ENCODE measurements at places on chromosomes 12 and 14. TPM values are rescaled to one million over a fixed set of nuclear protein-coding genes. Genes with fewer than 3 reads are reported as not detected.

NYNRIN gene
- 7.9 TPM for total RNA-seq

DNA sequence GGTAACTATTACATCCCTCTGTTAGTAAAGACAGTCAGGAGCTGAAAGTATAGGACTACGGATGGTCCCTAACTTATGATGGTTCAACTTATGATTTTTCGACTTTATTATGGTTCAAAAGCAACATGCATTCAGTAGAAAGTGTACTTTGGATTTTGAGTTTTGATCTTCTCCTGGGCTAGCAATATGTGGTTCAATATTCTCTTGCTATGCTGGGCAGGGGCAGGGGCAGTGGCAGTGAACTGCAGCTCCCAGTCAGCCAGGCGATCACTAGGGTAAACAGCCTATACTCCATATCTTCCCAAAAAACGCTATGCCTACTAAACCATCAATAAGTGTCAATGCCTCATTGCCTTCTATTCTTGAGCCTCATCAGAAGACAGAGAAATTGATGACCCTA is 292.7 kb downstream of the EMP1 start:
- no peak for DNase-seq
- no peak overlapping the region for H3K27ac ChIP-seq
- H3K4me1 ChIP-seq, result no peaks in the 10 kb centered on the region
- H3K4me3 ChIP-seq, result no peak overlapping the region

GRCh38 chr12:45827974-45828373 is 98.5 kb downstream of the ARID2 start:
- no peaks in the 10 kb centered on the region for H3K27me3 ChIP-seq
- H3K4me1 ChIP-seq, result no peaks in the 10 kb centered on the region
- H3K27ac ChIP-seq, result no peak overlapping the region
- no peaks in the 10 kb centered on the region for H3K36me3 ChIP-seq
- no peak overlapping the region for H3K4me3 ChIP-seq
- DNase-seq, result no peak

GRCh38 chr12:104752881-104753280 is 205.2 kb downstream of the SLC41A2 start:
- H3K27me3 ChIP-seq, result no peaks in the 10 kb centered on the region
- no peak overlapping the region for H3K4me3 ChIP-seq
- peaks cover 10% of the 10 kb centered on the region for H3K36me3 ChIP-seq
- H3K27ac ChIP-seq, result no peak overlapping the region

ESR2 gene
- 0.67 TPM for total RNA-seq

LRRIQ1 gene
- not detected for total RNA-seq

- no peak overlapping the region for H3K27ac ChIP-seq
- H3K4me3 ChIP-seq, result no peak overlapping the region
- DNase-seq, result no peak
- no peaks in the 10 kb centered on the region for H3K36me3 ChIP-seq
- H3K4me1 ChIP-seq, result no peaks in the 10 kb centered on the region
Observed at GRCh38 chr14:37791384-37792036, 196.1 kb downstream of the TTC6 start.

GRCh38 chr12:109621211-109621694 is 47.7 kb downstream of the MVK start:
- H3K4me1 ChIP-seq, result no peaks in the 10 kb centered on the region
- H3K27me3 ChIP-seq, result no peaks in the 10 kb centered on the region
- H3K27ac ChIP-seq, result no peak overlapping the region
- DNase-seq, result no peak
- no peak overlapping the region for H3K4me3 ChIP-seq

PLEK2 gene
- total RNA-seq, result 0.30 TPM

DNA sequence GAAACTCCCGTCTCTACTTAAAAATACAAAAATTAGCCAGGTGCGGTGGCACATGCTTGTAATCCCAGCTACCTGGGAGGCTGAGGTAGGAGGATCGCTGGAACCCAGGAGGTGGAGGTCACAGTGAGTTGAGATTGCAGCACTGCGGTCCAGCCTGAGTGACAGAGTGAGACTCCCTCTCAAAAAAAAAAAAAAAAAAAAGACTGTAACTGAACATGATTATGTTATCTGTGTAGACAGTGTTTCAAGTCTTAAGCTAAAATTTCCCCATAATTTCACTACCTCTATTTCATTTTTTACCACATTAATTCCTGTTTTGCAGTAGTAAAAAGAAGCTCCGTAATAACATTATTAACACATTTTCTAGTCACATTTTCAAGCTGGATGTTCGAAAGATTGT is 5.4 kb downstream of the PLBD1 start:
- H3K4me3 ChIP-seq, result no peak overlapping the region
- H3K36me3 ChIP-seq, result no peaks in the 10 kb centered on the region
- no peaks in the 10 kb centered on the region for H3K27me3 ChIP-seq
- no peak overlapping the region for H3K27ac ChIP-seq
- peaks cover 8% of the 10 kb centered on the region for H3K4me1 ChIP-seq

GLRX5 gene
- 113 TPM for total RNA-seq

DNA sequence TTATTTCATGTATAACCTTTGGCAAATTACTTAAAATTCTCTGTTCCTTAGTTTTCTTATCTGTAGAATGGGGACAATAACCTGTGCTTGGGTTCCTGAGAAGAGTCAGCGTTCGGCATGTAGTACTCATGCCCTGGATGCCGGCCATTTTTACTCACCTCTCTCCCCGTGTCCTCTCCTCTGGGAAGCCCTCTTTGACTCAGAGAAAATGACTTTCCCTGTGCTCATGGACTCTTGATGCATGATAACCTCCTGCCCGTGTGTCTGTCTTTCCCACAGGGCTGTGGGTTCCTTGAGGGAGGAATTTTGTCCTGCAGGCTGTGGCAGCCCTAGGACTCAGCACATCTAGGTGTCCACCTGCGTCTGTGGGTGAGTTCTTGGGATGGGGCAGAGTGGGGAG is 5.8 kb upstream of the C1RL start:
- H3K36me3 ChIP-seq, result no peaks in the 10 kb centered on the region
- no peaks in the 10 kb centered on the region for H3K27me3 ChIP-seq
- DNase-seq, result no peak
- H3K4me3 ChIP-seq, result no peak overlapping the region
- H3K4me1 ChIP-seq, result no peaks in the 10 kb centered on the region

- H3K27ac ChIP-seq, result no peak overlapping the region
- no peak overlapping the region for H3K4me3 ChIP-seq
- no peaks in the 10 kb centered on the region for H3K27me3 ChIP-seq
- H3K4me1 ChIP-seq, result no peaks in the 10 kb centered on the region
- DNase-seq, result no peak
- no peaks in the 10 kb centered on the region for H3K36me3 ChIP-seq
Observed at GRCh38 chr12:9786726-9787717, 26.3 kb upstream of the CD69 start.

TOMM20L gene
- total RNA-seq, result not detected

- no peaks in the 10 kb centered on the region for H3K36me3 ChIP-seq
- no peaks in the 10 kb centered on the region for H3K27me3 ChIP-seq
- DNase-seq, result no peak
Observed at GRCh38 chr12:76290963-76291859, 57.0 kb downstream of the BBS10 start.

GRCh38 chr12:90015228-90015627 is 306.6 kb upstream of the ATP2B1 start:
- H3K4me3 ChIP-seq, result no peak overlapping the region
- DNase-seq, result no peak
- H3K27me3 ChIP-seq, result no peaks in the 10 kb centered on the region
- H3K36me3 ChIP-seq, result no peaks in the 10 kb centered on the region

- H3K27ac ChIP-seq, result no peak overlapping the region
- no peaks in the 10 kb centered on the region for H3K36me3 ChIP-seq
- DNase-seq, result no peak
- H3K4me1 ChIP-seq, result no peaks in the 10 kb centered on the region
- H3K27me3 ChIP-seq, result no peaks in the 10 kb centered on the region
Observed at GRCh38 chr14:36438883-36439282, 81.1 kb downstream of the NKX2-1 start.

- H3K27ac ChIP-seq, result no peak overlapping the region
- DNase-seq, result no peak
- H3K4me1 ChIP-seq, result peaks cover 35% of the 10 kb centered on the region
- peak overlapping the region; percentile 84 for H3K4me3 ChIP-seq
- no peaks in the 10 kb centered on the region for H3K27me3 ChIP-seq
Observed at GRCh38 chr12:121628037-121628436, 1.7 kb downstream of the ORAI1 start.

- H3K27ac ChIP-seq, result no peak overlapping the region
- H3K36me3 ChIP-seq, result peaks cover 97% of the 10 kb centered on the region
- no peak overlapping the region for H3K4me3 ChIP-seq
- H3K4me1 ChIP-seq, result no peaks in the 10 kb centered on the region
- no peaks in the 10 kb centered on the region for H3K27me3 ChIP-seq
Observed at GRCh38 chr12:132053338-132054330, 90.5 kb downstream of the DDX51 start.

BMAL2 gene
- total RNA-seq, result 1.3 TPM

- H3K4me1 ChIP-seq, result peaks cover 21% of the 10 kb centered on the region
- H3K27me3 ChIP-seq, result no peaks in the 10 kb centered on the region
- no peak overlapping the region for H3K27ac ChIP-seq
- no peaks in the 10 kb centered on the region for H3K36me3 ChIP-seq
Observed at GRCh38 chr12:49872781-49873181, 29.9 kb upstream of the BCDIN3D start.

- H3K27me3 ChIP-seq, result no peaks in the 10 kb centered on the region
- H3K36me3 ChIP-seq, result no peaks in the 10 kb centered on the region
- no peak for DNase-seq
- H3K4me3 ChIP-seq, result no peak overlapping the region
Observed at GRCh38 chr14:92425101-92425500, 88.5 kb upstream of the RIN3 start.

DNA sequence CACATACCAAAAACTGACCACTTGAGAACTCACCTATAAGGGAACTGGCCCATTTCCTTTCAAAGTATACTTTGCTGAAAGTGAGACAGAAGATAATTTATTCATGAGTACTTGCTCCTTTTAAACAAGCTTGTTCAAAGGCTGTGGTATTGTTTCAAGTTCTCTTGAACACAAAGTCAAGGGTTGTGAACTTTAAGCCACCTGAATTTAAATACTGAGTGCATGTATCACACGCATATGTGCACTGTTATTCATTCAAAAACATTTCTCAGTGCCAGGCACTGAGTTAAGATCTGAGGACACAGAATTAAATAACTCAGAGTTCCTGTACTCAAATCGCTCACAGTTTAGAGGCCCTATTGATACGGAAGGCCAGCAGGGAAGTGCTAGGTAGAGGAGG is 19.1 kb upstream of the LDHB start:
- no peaks in the 10 kb centered on the region for H3K36me3 ChIP-seq
- no peak for DNase-seq
- no peaks in the 10 kb centered on the region for H3K4me1 ChIP-seq

RPGRIP1 gene
- 0.38 TPM for total RNA-seq

APPL2 gene
- total RNA-seq, result 14.1 TPM

- H3K4me1 ChIP-seq, result no peaks in the 10 kb centered on the region
- no peaks in the 10 kb centered on the region for H3K36me3 ChIP-seq
- no peaks in the 10 kb centered on the region for H3K27me3 ChIP-seq
- H3K4me3 ChIP-seq, result no peak overlapping the region
Observed at GRCh38 chr12:86389949-86390348, 133.8 kb upstream of the MGAT4C start.

DNA sequence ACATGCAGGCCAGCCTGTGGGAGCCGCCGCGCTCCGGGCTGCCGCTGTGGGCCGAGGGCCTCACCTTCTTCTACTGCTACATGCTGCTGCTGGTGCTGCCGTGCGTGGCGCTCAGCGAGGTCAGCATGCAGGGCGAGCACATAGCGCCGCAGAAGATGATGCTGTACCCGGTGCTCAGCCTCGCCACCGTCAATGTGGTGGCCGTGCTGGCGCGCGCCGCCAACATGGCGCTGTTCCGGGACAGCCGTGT is 2.9 kb downstream of the TMEM121 start:
- H3K27me3 ChIP-seq, result peaks cover 28% of the 10 kb centered on the region
- no peak for DNase-seq
- H3K36me3 ChIP-seq, result no peaks in the 10 kb centered on the region
- H3K4me3 ChIP-seq, result peak overlapping the region; percentile 77
- no peak overlapping the region for H3K27ac ChIP-seq

DNA sequence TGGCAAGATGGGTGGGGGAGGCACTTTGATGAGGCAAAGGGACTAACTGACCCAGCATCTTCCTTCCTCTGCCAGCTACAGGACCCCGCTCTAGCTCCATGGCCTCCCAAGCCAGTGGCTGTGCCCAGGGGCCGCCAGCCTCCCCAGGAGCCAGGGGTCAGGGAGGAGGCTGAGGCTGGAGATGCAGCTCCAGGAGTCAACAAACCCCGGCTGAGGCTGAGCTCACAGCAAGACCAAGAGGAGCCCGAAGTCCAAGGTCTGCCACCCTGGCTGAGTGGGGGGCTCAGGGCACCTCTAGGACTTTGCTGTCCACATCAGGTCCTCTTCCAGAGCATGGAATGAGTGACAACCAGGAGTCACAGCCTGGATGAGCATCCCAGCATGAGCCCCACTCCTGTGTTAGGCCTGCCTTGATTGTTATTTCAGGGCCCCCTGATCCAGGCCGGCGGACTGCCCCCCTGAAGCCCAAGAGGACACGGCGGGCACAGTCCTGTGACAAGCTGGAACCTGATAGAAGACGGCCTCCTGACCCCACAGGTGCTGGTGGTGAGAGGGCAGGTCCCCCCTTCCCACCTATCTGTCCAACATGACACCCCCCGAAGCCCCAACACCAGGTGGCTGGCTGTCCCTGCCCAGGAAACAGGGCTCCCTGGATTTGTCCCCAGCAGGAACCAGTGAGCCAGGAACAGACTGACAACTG is 2.5 kb upstream of the CPNE6 start:
- no peak overlapping the region for H3K4me3 ChIP-seq
- no peaks in the 10 kb centered on the region for H3K4me1 ChIP-seq
- no peaks in the 10 kb centered on the region for H3K36me3 ChIP-seq
- DNase-seq, result no peak
- H3K27ac ChIP-seq, result no peak overlapping the region

- H3K4me1 ChIP-seq, result peaks cover 77% of the 10 kb centered on the region
- DNase-seq, result no peak
- peaks cover 29% of the 10 kb centered on the region for H3K36me3 ChIP-seq
- H3K27ac ChIP-seq, result peak overlapping the region; percentile 82
- H3K27me3 ChIP-seq, result no peaks in the 10 kb centered on the region
Observed at GRCh38 chr14:69050240-69051184, 71.4 kb upstream of the ACTN1 start.

DNA sequence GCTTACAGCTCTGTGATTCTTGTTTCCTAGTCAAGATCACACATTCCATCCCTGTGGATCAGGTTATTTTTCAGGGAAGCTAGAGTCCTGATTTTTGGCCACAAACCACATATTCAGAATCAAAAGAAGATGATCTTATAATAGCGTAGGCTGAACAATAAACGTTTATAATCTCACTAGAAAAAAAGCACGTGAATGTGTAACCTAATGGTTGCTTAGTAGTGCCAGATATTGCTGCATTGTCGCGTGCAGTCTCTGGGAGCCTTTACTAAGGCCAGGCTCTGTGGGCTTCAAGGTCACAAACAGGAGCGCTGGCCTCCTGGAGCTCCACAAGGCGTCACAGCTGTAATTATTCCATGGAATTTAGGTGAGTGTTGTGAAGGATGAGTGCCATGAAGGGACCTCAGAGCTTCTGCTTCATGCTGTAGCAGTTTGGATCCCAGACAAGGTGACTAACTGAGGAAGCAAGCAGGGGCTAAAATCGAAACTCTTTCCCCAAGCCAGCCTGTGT is 17.4 kb downstream of the CDKN1B start:
- H3K4me1 ChIP-seq, result peaks cover 21% of the 10 kb centered on the region
- no peaks in the 10 kb centered on the region for H3K36me3 ChIP-seq
- no peak for DNase-seq
- H3K4me3 ChIP-seq, result no peak overlapping the region

ZNF140 gene
- total RNA-seq, result 9.3 TPM

WNT5B gene
- total RNA-seq, result 2.6 TPM

FAIM2 gene
- 15.0 TPM for total RNA-seq

All from heart left ventricle (tissue), 16 donors.